ENCODE measurements at places on chromosomes 12 and 14.
A peak's percentile ranks its signal among the peaks of the same experiment; 100 is the strongest.

GRCh38 chr14:77212943-77213678 lies 31.5 kb downstream of the TMEM63C start:
- DNase-seq = no peak

GRCh38 chr14:24690492-24690891 lies 56.5 kb upstream of the GZMB start:
- DNase-seq = no peak

DNA sequence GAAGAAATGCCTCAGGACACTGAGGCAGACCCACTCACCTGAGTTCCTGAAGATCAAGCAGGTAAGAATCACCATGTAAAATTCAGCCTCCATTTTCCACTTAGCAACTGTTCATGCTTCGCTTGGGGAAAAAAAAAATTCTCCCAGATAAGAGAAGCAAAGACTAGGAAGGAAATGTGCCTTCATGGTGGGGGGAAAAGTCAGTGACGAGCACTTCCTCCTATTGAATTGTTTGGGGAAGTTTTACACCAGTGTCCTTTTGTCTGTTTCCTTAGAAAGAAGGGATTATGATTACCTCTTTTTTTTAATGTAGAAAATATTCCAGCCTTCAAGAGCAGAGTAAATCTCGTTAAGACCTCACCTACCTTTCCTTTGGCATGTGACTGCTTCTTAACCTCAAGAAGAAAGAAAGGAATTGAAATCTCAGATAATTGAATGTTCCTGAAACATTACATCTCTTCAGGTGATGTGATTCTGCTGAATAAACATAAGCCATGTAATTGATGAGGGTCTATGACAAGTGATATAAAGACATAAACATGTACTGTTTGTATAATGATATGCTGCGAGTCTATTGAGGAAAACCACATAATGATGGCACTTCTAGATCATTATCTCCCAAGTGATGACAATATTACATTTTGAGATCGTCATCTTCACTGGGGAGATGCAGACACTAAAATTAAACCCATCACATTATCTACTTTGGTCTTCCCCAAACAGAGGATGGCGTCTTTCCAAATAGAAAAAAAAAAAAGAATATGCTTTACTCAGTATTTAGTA lies at the start of gene PTPRB:
PTPRB (minus strand) TSS at position 127 of the 783 bp plus-strand sequence; CDS start at position 93, 34 bp downstream.
- DNase-seq = no peak

GRCh38 chr12:95882080-95882479 lies 23.3 kb downstream of the SNRPF start:
- DNase-seq = no peak

DNA sequence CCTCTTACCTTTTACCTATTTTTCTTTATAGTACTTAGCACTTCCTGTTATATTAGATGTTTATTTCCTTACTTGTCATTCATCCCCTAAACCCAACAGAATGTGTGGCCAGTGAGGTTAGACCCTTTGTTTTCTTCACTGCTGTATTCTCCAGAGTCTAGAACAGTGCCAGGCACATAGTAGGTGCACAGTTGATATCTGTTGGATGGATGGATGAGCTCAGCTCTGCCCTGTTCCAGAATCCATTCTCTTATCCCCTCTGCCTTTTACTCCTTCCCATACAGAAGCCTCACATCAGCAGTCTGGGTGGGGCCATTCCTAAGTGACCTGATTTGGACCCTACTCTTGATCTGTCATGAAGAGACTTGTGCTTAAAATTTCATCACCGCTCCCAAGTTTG lies 94.5 kb upstream of the DACT1 start:
- DNase-seq = no peak

DNA sequence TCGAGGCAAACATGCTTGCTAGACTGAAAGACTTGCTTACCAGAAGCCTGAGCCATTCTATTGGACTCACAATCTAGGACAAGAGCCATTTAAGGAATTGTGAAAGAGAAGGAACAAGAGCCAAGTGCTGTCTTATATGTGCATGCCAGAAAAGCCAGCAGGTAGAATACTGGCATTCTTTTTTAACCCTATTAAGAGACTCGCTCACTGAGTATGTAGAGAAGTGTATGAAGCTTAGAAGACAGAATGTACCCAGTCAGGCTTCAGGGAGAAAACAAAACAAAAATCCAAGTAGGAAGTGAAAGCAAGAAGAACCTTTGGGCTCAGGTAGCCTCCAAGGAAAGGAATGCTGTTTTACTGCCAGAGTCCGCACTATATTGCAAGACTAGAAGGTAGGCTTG lies 65.9 kb downstream of the DCAF5 start:
- DNase-seq = no peak

GRCh38 chr12:93677195-93678064 lies at the start of gene CRADD:
CRADD (plus strand) TSS chr12:93677375.
- peak; percentile 81 for DNase-seq

GRCh38 chr14:100402631-100403030 lies 79.5 kb downstream of the SLC25A47 start:
- no peak for DNase-seq

DNA sequence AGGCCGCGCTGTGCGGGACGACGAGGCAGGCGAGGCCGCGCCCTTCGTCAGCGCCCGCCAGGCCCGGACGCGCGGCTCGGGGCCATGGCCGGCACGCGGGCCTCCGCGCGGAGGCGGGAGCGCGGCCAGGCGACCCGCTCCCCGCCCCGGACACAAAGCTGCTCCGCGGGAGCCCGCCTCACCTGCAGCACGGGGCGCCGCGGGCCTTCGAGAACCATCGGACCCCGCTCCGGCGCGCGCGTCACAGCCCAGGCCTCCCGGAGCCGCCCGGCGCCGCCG lies 342 bp downstream of the DICER1 start:
- no peak for DNase-seq

GRCh38 chr14:103071544-103072251 lies 12.3 kb upstream of the LBHD2 start:
- no peak for DNase-seq

GRCh38 chr14:38391334-38391733 lies 135.4 kb upstream of the CLEC14A start:
- DNase-seq = no peak

GRCh38 chr12:58189030-58189429 lies 247.7 kb downstream of the ATP23 start:
- DNase-seq = no peak

GRCh38 chr12:1972856-1973317 lies 31.4 kb downstream of the DCP1B start:
- no peak for DNase-seq

GRCh38 chr14:49957089-49957852 lies 64.4 kb downstream of the ARF6 start:
- no peak for DNase-seq

DNA sequence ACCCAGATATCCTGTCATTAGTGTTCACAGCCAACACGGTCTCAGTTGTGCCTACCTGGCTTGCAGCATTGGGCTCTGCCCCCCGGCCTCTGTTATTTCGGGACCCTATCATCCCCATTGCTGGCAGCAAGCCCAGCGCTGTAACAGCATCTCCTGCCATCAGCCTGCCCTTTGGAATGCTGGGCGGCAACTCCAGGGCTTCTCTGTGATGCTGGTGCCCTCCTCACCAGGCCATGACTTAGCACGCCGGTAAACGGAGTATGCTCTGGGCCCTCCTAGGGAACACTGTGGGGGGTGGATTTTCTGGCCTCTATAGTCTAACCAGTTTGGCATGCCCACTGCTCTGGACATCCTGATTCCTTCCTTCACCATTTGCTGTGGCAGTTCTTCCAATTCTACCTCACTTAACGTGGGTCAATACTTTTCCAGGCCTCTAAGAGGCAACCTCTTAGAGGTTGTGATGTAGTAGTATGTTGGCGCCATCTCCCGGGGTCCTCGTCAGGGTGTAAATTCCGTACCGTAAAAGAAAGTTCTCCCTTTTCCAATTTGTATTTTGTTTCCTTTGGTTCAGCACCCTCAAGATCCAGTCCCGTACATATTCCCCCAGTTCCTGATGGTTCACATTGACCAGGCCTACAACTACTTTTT lies 80.0 kb downstream of the SINHCAF start:
- DNase-seq = no peak

DNA sequence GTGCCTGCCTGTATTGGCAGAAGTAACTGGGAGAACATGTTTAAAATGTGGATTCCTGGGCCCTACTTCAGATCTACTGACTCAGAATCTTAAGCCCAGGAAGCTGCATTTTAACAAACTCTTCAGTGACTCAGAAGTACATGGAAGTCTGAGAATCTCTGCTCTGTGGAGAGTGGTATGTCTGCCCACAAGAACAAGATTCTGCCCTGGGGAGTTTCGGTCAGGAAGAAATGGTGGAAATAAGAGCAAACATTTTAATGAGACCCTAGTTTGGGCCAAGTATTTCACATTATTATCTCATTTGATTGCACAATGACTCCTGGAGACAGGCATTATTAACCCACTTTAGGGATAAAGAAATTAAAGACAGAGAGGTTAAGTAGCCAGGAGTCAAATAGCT lies 8.2 kb downstream of the ALDH1L2 start:
- no peak for DNase-seq

GRCh38 chr12:95116773-95117172 lies 43.4 kb upstream of the NR2C1 start:
- DNase-seq = no peak

- DNase-seq = no peak
Measured at GRCh38 chr14:44901696-44902095, 60.1 kb downstream of the KLHL28 start.

- DNase-seq = no peak
Measured at GRCh38 chr14:78754059-78754458, 583.9 kb downstream of the NRXN3 start.

- DNase-seq = no peak
Measured at GRCh38 chr14:73753887-73754795, 40.0 kb upstream of the PNMA1 start.

GRCh38 chr14:100662879-100663760 lies 63.6 kb upstream of the DLK1 start:
- no peak for DNase-seq

Measured in activated CD8-positive, alpha-beta memory T cell treated with anti-CD3 and anti-CD28 coated beads for 4 hours (primary cell).